PC-3 (cell line): ENCODE measurements at places on chromosomes 1 and 21. TPM values are rescaled to one million over a fixed set of nuclear protein-coding genes. Genes with fewer than 3 reads are reported as not detected.
A peak's percentile ranks its signal among the peaks of the same experiment; 100 is the strongest.

DNA sequence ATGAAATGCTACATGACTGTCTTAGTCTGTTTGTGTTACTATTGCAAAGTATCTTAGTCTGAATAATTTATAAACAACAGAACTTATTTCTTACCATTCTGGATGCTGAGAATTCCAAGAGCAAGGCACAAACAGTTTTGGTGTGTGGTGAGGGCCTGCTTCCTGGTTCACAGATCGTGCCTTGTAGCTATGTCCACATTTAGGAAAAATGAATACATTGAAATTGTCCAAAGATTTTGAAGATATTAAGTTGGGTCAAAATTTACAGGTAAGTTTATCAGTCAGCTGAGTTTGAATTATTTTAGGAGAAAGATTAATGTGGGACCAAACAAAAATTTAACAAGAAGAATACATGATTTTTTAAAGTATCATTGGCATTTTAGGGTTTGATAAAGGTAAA is 293.5 kb downstream of the LTN1 start:
- no peaks in the 10 kb centered on the region for H3K36me3 ChIP-seq
- H3K4me3 ChIP-seq, result no peak overlapping the region
- H3K27me3 ChIP-seq, result no peaks in the 10 kb centered on the region
- DNase-seq, result no peak
- no peak overlapping the region for H3K27ac ChIP-seq

DNA sequence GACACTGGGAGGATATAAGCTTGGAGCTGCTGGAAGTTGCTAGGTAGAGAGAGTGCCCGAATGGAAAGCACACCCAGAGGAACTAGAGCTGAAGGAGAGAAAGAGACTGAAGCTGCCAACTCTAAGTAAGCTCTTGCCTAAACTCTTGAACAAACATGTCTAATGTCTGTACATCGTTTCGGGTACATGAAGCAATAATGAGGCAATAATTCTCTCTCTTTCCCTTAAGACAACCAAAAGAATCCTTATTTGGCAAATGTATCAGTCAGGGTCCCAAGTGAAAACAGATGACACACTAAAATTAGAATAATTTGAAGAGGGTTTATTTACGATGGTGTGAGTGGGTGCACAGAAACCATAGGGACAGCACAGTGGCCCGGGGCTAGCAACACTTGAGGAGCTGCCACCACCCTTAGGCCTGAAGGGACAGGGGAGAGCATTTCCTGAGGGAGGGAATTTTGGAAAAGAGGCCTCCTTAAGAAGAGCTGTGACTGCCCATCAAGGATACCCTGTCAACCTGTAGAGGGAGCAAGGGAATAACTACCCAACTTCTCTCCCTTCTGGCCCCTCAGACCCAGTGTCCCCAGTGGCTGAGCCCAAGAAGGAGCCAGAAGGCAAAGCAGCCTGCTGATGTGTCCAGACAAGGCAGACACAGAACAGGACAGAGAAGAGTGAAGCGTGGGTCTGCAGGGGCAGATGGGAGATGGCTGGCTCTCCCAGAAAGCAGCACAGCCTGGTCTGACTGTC is 36.1 kb upstream of the KHDRBS1 start:
- H3K27ac ChIP-seq, result no peak overlapping the region
- no peaks in the 10 kb centered on the region for H3K27me3 ChIP-seq
- H3K36me3 ChIP-seq, result no peaks in the 10 kb centered on the region
- DNase-seq, result peak; percentile 58
- H3K4me3 ChIP-seq, result no peak overlapping the region
- H3K4me1 ChIP-seq, result peaks cover 6% of the 10 kb centered on the region

GRCh38 chr1:182281541-182281940 is 110.0 kb downstream of the GLUL start:
- DNase-seq, result no peak
- no peaks in the 10 kb centered on the region for H3K27me3 ChIP-seq
- H3K4me1 ChIP-seq, result no peaks in the 10 kb centered on the region
- no peak overlapping the region for H3K27ac ChIP-seq
- H3K4me3 ChIP-seq, result no peak overlapping the region
- no peaks in the 10 kb centered on the region for H3K36me3 ChIP-seq

- no peak overlapping the region for H3K4me3 ChIP-seq
- peaks cover 4% of the 10 kb centered on the region; the same call in 1 of the 2 replicates for H3K4me1 ChIP-seq
- H3K27me3 ChIP-seq, result no peaks in the 10 kb centered on the region
- H3K36me3 ChIP-seq, result no peaks in the 10 kb centered on the region
Observed at GRCh38 chr1:88662723-88663122, 21.4 kb upstream of the PKN2 start.

GRCh38 chr1:54857141-54857540 is 29.9 kb downstream of the DHCR24 start:
- no peak for DNase-seq
- H3K36me3 ChIP-seq, result peaks cover 67% of the 10 kb centered on the region
- peaks cover 49% of the 10 kb centered on the region for H3K4me1 ChIP-seq
- no peaks in the 10 kb centered on the region for H3K27me3 ChIP-seq

LPAR3 gene
- total RNA-seq, result 9.8 and 13.0 TPM in 2 replicates

ODR4 gene
- total RNA-seq, result 7.9 and 14.9 TPM in 2 replicates
